ENCODE measurements at places on chromosomes 1 and 21.

GRCh38 chr1:94416901-94417727 lies 1.1 kb upstream of the ABCD3 start:
- no peak for DNase-seq

DNA sequence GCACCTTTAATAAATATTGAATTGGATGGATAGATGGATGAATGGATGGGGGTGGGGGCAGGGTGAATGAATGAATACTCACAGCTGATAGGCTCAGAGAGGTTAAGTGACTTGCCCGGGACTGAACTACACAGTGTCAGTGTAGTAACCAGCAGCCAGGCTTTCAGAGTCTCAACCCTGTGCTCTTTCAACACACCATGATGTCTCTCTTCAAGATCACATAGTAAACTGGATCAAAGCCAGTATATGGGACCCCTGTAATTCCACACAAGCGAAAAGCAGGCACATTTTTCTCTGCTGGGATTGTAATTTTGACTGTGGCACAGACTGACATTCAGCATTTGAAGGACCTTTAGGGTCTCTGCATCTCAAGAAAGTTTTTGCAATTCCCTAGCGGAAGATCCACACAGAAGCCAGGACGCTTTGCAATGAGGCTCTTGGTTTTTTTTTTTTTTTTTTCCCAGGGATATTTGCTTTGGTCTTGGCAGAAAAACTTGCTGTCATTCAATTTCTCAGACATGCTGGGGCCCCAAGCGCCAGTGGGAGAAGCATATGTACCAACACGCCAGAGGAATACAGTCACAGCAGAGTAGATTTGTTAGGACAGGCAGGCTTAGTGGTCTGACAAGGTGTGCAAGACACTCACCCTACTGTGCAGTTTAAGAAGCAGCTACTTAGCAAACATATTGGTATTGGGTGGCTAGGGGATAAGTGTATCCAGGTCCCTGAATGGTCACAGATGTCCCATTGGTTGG lies 213.1 kb upstream of the CAMK1G start:
- no peak for DNase-seq

- DNase-seq = no peak
These were observed 16.2 kb downstream of the TTC39A start for GRCh38 chr1:51313961-51314777.

- no peak for DNase-seq
These were observed 108.9 kb downstream of the CRYAA start for GRCh38 chr21:43277481-43278351.

- DNase-seq = no peak
These were observed 8.1 kb upstream of the ACOT7 start for GRCh38 chr1:6401673-6402072.

- DNase-seq = no peak
These were observed 4.5 kb downstream of the ZBED6 start for GRCh38 chr1:203799971-203800370.

DNA sequence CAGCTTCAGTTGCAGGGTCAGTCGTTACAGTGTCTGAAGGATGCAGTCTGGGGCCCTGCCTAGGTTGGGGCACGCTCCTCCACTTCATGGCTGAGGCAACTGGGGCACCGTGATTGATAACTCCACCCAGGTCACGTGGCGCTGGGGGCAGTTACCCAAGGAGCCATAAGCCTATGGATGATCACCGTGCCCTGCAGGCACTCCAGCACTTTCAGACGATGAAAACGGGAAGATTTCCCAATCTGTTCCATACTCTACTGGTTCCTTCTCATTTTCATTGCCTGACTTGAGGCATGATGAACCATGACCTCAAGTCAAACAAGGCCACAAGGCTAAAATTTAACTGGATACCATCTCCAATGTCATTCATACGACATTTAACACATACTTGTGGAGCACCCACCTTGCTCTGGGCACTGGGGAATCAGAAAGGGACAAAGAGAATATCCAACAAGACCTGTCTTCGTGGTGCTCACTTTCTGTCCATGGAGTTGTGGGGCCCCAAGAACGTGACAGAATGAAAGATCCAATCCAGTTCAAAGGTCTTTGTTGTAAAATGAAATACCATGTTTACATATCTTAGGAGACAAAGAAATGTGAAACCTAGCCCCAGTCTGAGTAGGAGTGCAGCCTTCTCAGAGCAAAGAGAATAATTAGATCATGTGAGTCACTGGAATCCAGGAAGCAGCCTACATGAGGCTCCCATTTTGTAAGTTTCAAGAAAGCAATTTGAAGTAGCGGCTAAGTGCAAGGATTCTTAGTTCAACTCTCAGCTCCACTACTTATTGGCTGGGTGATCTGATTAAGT lies 39.4 kb upstream of the SPOCD1 start:
- no peak for DNase-seq

DNA sequence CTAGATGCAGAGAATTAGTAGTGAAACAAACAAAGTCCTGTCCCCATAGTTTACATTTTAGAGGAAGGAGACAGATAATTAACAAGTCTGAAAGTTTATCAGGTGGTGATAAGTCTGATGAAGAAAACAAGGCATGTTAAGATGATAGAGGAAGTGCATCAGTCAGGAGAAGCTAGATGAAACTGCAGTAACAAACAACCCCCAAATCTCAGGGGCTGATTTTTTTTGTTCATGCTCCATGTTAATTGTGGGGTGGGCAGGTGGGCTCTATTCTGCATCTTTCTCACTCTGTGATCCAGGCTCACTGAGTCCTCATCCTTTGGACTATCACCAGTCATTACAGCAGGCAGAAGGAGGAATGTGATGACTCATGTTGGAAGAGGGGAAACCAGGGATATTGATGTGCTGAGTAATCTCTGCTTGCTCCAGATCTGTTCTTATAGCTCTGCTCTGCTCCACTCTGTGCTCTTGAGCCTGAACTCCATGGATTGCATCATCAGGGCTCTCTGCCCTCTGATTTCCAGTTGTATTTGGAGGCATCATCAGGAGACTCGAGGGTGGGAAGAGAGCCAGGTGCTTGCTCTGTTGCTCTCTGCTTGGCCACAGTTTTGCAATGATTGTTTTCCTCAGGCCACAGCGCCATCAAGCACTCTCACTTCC lies 166.9 kb downstream of the IER5 start:
- DNase-seq = no peak

GRCh38 chr1:216778737-216779136 lies 55.5 kb upstream of the ESRRG start:
- DNase-seq = no peak

- no peak for DNase-seq
These were observed 411 bp downstream of the FAM229A start for GRCh38 chr1:32361674-32362473.

GRCh38 chr1:43564551-43565348 lies 34.1 kb downstream of the PTPRF start:
- DNase-seq = peak; percentile 39

DNA sequence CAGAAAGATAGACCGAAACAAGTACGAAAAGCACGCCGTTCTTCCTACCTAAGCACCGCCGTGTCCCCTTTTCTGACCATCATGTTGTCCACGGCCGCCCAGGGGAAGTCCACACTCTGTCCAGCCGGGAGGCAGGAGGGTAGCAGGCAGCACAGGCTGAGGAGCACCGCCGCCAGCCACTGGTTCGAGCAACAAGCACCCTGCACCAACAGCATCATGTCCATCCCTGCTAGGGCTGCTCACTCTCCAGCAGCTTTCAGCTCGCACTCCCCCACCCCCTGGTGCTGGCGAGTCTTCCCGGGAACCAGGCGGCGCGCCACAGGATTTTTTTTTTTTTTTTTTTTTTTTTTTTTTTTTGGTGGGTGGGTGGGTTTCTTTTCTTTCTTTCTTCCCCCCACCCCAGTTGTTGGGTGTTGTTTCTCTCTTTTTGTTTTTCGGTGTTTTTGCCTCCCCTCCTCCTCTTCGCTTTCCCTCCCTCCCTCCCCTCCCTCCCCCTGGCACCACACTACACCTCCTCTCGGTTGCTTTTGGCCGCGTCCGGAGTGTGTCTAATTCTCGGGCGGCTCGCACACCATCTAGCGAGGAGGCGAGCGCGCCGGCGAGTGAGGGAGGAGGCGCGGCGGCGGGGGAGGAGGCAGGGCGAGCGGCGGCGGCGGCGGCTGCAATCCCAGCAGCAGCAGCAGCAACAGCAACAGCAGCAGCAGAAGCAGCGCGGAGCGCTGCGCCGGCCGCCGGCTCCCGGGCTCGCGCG lies at the start of gene NEGR1:
NEGR1 (minus strand) TSS at position 269 of the 751 bp plus-strand sequence.
- DNase-seq = peak; percentile 95

GRCh38 chr1:117782056-117782455 lies 147.4 kb downstream of the GDAP2 start:
- no peak for DNase-seq

DNA sequence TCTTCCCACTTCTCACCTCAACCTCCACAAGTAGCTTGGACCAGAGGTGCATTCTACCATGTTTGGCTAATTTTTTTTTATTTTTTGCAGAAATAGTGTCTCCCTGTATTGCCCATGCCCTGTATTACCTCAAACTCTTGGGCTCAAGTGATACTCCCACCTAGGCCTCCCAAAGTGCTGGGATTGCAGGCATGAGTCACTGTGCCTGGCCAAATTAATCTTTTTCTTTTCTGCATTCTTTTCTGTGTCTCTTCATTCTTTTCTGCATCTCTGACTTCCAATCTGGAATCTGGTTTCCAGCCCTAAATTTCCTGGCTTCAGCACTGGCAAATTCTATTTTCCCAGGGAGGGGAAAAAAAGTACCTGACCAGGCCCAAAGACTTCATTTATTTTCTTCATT lies 31.2 kb upstream of the TACSTD2 start:
- DNase-seq = no peak

DNA sequence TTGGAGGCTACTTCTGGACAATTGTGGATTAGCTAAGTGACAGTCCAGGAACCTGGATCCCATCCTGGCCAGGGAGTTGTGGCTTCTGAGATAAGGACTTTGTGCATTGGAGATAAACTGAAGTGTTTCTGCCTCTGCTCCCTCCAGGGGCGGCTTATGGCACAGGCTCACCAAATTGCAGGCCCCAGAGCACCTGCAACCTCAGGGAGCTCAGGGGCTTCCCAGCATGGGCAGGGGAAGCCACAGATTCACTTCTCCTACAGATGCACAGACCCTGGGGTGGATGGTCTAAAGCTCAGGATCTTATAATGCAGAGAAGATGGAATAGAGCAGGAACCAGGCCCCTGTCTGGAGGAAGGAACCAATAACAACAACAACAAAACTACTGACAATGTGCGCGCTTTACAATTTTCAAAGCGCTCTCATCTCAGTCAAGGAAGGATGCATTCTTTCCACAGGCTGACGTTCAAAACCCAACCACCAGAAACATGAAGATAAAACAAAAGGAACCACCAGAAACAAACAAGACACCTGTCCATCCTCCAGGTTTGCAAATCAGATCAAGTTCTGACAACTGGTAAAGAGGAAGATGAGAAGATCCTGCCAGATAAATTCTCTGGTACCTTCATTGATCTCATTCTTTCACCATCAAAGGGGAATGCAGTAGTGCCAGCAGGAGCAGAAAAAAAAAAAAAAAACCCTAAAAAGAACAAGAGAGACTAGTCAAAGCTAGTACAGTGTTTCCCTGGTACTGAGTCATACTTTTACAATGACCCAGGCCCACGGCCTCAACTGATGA lies 121.0 kb upstream of the IRF2BP2 start:
- DNase-seq = no peak

DNA sequence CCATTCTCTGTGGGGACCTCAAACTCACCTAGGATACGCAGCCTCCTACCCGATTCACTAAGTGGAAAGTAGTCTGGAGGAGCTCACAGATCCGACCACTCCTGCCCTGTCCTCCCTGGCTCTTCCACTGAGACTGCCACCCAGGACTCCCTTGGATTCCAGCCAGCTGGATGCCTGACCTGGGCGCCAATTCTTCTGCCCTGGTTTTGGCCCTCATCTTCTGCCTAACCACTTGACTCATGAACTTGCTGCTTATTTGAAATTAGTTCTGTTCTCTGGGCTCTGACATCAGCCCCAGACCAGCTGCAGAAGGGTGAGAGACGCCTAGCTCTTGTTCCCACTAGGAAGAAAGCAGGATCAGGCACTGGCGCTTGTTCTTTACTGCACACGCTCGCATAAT lies 48.9 kb downstream of the SLC35D1 start:
- no peak for DNase-seq

GRCh38 chr1:205137901-205138300 lies 16.1 kb upstream of the RBBP5 start:
- DNase-seq = no peak

DNA sequence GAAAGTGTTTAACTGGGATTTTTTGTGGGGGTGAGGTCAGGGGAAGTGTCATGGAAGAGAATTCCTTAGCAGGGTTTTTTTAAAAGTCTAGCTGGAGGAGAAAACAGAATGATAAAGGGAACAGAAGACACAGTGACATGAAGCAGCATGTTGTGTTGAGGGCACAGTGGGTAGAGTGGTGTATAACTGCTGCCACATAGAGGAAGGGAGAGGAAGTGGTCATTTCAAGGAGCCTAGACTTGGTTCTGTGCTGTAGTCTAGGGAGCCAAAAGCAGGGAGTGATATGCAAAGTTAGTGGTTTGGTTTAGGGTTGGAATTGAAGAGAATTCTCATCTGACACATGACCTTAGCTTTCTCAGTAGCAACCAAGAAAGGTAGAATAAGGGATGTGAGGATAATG lies 10.2 kb downstream of the EEIG2 start:
- no peak for DNase-seq

GRCh38 chr1:247822060-247822459 lies 1.9 kb downstream of the OR14A16 start:
- DNase-seq = no peak

DNA sequence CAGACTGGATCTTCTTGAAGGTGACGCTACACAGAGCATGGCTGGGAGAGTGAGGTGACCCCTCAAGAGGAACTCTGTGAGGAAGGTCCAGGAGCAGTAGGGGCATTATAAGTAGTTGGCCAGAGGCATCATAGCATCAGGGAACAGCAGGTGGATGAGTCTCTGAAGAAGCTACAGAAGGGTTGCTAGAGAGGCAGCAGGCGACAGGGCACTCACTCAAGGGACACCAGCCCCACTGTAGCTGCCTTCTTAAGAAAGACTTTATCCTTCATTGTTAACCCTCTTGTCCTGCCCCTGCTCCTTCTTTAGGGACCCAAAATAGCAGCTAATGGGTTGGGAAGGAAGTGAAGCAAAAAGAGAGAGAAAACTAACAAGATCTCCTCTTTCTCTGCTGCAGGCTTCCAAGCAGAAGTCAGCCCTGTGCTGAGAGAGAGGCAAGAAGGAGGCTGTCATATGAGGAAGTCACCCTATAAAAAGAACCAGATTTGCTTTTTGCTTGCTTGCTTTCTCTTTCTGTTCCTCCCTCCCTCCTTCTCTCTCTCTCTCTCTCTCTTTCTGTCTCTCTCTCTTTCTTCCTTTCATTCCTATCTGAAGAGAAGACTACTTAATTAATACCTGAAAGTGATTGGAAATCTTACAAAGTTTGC lies 7.7 kb upstream of the CD5L start:
- no peak for DNase-seq

DNA sequence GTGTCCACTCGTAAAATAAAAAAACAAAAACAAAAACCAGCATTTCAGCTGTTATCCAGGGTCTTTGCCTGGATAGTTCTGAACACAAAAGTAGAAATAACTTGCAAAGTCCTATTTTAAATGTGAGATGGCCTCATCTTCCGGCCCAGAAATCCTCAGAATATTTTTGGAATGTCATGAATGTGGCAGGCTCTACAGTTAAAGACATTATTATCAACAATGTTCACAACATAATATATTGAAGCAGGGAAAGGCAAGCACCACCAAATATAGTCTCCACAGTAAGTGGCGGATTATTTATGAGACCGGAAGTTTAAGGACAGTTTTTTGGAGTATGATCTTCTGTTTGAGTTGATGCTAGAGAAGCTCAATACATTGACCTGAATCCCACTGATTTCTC lies 1.2 kb upstream of the C1orf198 start:
- DNase-seq = no peak

- DNase-seq = peak; percentile 61
These were observed 39.1 kb downstream of the PCSK9 start for GRCh38 chr1:55078470-55078869.

Data from COR-L47 (cell line).